IPS DF 6.9 (cell line): ENCODE measurements at places on chromosomes 13 and 19.
A peak's percentile ranks its signal among the peaks of the same experiment; 100 is the strongest.

DNA sequence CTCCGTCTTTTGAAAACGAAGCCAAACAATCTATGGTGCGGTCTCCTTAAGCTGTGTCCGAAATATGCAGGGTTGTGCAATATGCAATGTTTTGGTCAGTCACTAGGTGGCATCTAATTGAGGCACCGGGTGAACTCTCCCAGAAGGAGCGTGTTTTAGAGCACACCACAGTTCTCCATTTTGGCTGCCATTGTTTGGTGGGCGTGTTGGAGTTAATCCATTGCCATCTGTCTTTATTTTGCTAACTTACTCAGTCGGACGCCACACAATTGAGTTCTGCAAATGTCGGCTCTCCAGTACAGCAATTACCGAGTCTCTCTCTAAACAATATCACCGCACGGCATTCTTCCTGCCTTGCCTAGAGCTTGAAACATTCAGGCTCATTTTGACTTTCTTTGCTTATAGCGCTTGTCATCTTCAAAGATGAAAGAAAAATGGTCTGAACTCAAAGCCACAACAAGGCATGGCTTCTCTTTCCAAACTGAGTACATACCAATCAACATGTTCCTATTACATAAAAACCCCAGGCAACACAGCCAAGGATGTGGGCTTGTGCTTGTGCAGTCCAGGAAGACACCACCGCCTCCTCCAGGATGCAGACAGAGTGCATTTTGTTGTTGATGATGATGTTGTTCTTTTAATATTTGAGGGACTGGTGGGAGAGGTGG lies 182.0 kb upstream of the SERP2 start:
- peak; percentile 22 for DNase-seq

GRCh38 chr13:49464621-49465325 lies 20.7 kb downstream of the SETDB2 start:
- DNase-seq, result no peak

DNA sequence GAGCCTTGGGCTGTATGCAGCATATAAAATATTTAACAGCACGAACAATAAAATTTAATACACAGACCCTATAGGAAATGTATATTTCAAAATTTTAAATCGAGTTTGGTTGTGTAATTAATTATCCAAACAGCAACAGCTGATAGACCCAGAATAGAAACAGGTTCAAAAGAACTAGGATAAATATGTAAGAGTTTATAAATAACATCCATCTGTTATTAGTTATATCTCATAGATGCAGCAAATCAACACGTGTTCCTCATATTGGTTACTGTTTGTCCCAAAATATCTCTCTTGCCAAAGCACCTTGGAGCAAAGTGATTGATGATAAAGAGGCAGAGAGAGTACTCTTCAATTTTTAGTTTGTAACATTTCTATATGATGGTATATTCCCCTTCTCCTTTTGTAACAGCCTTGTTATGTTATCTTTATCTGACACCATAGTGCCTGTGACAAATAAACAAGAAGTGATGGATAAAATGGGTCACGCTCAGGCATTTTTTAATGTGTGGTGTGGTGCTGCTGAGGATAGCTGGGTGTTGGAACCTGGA lies 260.6 kb upstream of the NBEA start:
- no peak for DNase-seq

GRCh38 chr13:98976338-98976737 lies 1.5 kb downstream of the DOCK9 start:
- no peak for DNase-seq

GRCh38 chr19:56839652-56840450 lies 675 bp downstream of the PEG3 start:
- no peak for DNase-seq
